ENCODE measurements at places on chromosomes 16 and 17. TPM values are rescaled to one million over a fixed set of nuclear protein-coding genes. Genes with fewer than 3 reads are reported as not detected.

CCDC154 gene
- polyA plus RNA-seq = 0.21 TPM

EPN3 gene
- 0.03 TPM for polyA plus RNA-seq

FOXC2 gene
- polyA plus RNA-seq = 0.18 TPM

HLF gene
- polyA plus RNA-seq = 1.6 TPM

SCIMP gene
- 0.12 TPM for polyA plus RNA-seq

SEC14L1 gene
- polyA plus RNA-seq = 38.6 TPM

TMED6 gene
- 0.09 TPM for polyA plus RNA-seq

CBX8 gene
- polyA plus RNA-seq = 1.3 TPM

GCSH gene
- polyA plus RNA-seq = 48.9 TPM

AATK gene
- polyA plus RNA-seq = 0.47 TPM

CLEC18B gene
- 0.36 TPM for polyA plus RNA-seq

PSMD12 gene
- polyA plus RNA-seq = 78.7 TPM

CCL13 gene
- polyA plus RNA-seq = 0.27 TPM

ATP2A3 gene
- polyA plus RNA-seq = 1.7 TPM

KRTAP2-2 gene
- polyA plus RNA-seq = not detected

EIF3CL gene
- 60.6 TPM for polyA plus RNA-seq

SECTM1 gene
- polyA plus RNA-seq = 1.2 TPM

CLEC18C gene
- polyA plus RNA-seq = 0.10 TPM

FSCN2 gene
- polyA plus RNA-seq = 0.08 TPM

TEKT1 gene
- polyA plus RNA-seq = not detected

ZNF469 gene
- 0.30 TPM for polyA plus RNA-seq

P3H4 gene
- 1.4 TPM for polyA plus RNA-seq

CX3CL1 gene
- polyA plus RNA-seq = 6.2 TPM

CBFB gene
- 56.3 TPM for polyA plus RNA-seq

C17orf100 gene
- polyA plus RNA-seq = 0.61 TPM

SLFN11 gene
- polyA plus RNA-seq = 1.8 TPM

CSF3 gene
- 3.9 TPM for polyA plus RNA-seq

KRTAP16-1 gene
- polyA plus RNA-seq = not detected

CDT1 gene
- 0.04 TPM for polyA plus RNA-seq

KRT20 gene
- 0.35 TPM for polyA plus RNA-seq

HAP1 gene
- polyA plus RNA-seq = 0.03 TPM

RAB26 gene
- 0.31 TPM for polyA plus RNA-seq

BAHCC1 gene
- polyA plus RNA-seq = 4.1 TPM

CCDC144A gene
- 0.20 TPM for polyA plus RNA-seq

PIRT gene
- polyA plus RNA-seq = 0.01 TPM

CDC6 gene
- 1.4 TPM for polyA plus RNA-seq

CD300E gene
- polyA plus RNA-seq = 0.09 TPM

PPP1R27 gene
- 296 TPM for polyA plus RNA-seq

C17orf107 gene
- polyA plus RNA-seq = 0.01 TPM

KRT12 gene
- polyA plus RNA-seq = not detected

TMC6 gene
- 3.9 TPM for polyA plus RNA-seq

TXNDC11 gene
- 40.5 TPM for polyA plus RNA-seq

OR1A1 gene
- polyA plus RNA-seq = not detected

TMEM238L gene
- polyA plus RNA-seq = 0.03 TPM

IL34 gene
- 2.2 TPM for polyA plus RNA-seq

NPIPB12 gene
- polyA plus RNA-seq = 19.4 TPM

RNF222 gene
- polyA plus RNA-seq = not detected

SPG7 gene
- 95.3 TPM for polyA plus RNA-seq

Measured in psoas muscle (tissue), 8 donors.